ENCODE measurements at places on chromosomes 16 and 17.

- no peak for DNase-seq
Observed at GRCh38 chr16:25371342-25371741, 113.7 kb upstream of the ZKSCAN2 start.

DNA sequence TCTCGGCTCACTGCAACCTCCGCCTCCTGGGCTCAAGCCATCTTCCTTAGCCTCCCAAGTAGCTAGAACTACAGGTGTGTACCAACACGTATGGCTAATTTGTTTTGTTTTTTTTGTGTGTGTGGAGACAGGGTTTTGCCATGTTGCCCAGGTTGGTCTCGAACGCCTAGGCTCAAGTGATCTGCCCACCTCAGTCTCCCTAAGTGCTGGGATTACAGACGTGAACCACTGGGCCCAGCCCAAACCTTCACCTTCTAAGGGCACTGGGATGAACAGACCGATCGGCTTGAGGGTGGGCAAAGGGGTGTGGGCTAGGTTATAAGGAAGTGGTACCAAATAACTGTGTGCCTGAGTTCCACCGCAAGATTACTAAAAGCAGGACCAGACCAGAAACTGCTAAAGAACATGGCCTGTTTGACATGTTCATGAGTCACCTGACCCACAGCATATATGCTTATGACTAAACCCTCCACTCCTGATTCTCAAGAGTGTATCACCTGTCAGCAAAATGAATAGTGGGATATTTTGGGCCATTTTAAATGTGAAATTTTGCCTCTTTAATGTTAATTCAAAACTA, 8.1 kb downstream of the TMEM97 start:
- no peak for DNase-seq

DNA sequence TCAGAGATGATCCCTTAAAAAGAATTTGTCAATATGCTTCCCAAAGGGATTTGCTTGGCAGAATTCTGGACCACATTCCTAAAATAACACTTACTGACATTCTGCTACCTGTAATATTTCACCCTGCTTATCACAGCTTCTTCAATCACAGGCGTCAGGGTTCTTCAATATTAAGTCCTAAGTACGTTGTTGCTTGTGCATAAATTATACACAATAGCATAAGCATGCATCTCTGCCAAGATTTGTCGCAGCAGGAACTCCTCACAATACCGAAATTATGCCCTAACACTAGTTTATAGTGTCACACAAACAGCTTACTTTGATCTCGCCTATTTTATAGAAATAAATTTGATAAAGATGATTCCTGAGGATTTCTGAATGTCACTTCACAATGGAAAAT, 48.9 kb downstream of the UBE2G1 start:
- no peak for DNase-seq

DNA sequence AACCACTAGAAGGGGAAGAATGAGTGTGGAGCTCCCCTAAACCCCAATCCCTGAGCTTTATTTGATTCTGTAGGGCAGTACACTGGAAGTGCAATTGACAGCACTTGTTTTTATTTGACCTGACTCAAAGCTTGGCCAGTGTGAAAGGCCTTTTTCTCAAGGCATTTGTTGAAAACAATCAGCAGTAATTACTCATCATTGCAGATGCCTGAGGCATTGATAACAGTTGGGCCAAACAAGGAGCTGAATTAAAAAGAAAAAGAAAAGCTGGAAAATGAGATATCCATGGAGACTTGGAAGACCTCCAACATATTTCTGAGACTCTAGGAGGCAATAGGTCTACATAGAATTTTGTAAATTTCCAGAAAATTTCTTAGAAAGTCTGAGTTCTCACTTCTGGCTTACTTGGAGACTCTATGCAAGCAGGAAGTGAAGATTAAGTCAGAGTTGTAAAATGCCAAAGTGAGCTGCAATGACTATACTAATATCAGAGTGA, 200.8 kb upstream of the KCNJ16 start:
- DNase-seq: no peak

DNA sequence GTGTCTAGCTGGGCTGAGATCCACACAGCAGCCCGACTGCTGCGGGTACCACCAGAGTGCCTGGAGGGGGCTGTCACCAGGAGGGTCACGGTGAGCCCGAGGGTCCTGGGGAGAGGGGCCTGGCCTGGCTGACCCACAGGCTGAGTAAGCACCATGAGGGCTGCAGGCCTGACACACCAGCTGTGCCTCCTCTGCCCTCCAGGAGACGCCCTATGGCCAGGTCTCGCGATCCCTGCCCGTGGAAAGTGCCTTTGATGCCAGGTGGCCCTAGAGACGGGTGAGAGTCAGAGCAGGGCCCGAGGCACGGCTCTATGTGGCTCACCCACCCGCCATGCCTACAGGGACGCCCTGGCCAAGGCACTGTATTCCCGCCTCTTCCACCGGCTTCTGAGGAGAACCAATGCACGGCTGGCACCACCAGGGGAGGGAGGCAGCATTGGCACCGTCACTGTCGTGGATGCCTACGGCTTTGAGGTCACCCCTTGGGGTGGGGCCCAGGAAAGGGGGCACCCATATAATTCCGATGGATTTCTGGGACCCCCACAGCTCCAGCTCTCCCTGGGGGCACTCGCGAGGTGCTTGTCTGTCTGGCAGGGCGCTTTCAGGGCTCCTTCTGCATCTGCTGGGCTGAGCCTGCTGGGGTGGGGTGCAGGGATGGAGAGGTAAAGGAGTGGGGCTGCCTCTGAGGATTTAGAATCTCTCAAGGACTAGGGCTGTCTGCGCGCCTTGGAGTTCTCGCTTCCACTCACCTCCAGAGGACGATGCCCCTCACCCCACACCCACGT, 7.1 kb downstream of the MYO15B start:
- DNase-seq: no peak
